Activated T-helper 17 cell treated with anti-CD3 and anti-CD28 coated beads, Interleukin-2, amount 50 U/mL, for 72 hours (primary cell): ENCODE measurements at places on chromosomes 4 and X.

GRCh38 chrX:85243761-85244449 lies at the start of the genes SATL1 and ZNF711:
TSS of gene SATL1 (minus strand) at chrX:85243779. CDS start at chrX:85108968, 134,811 bp downstream.
TSS of gene ZNF711 (plus strand) at chrX:85243991. CDS start at chrX:85247573, 3,582 bp downstream.
- peak; percentile 29 for ATAC-seq

DNA sequence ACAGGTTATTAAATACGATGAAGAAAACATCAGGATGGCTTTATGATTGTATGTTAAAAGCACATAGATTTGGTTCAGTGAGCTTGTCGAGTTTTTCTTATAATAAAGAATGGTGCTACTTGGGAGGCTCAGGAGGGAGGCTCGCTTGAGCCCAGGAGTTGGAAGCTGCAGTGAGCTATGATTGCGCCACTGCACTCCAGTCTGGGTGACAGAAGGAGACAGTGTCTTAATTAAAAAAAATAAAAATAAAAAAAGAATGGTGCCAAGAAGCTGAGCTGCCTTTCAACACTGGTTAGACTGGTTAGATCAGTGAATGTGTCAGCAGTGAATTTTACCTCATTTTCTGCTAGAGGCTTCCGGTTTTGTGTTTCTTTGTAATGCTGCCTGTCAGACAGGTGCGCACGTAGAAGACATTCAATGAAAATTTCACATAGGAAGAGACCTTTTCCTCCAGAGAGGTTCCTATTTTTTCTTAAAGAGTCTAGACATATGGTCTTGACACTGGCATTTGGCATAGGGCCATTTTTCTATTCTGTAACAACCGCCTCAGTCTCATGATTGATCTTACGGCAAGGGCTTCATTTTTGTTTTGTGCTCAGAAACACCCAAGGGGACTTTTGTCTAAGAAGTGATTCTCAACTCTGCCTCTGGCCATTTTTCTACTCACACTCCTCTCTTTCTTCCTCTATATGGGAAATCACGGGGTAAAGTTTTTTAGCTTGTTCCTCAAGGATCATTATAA lies 15.0 kb upstream of the ARSF start:
- no peak for ATAC-seq

- ATAC-seq = no peak
Observed at GRCh38 chr4:88010966-88011365, 3.5 kb downstream of the PKD2 start.

- ATAC-seq = no peak
Observed at GRCh38 chr4:137950286-137950685, 291.9 kb downstream of the SLC7A11 start.

DNA sequence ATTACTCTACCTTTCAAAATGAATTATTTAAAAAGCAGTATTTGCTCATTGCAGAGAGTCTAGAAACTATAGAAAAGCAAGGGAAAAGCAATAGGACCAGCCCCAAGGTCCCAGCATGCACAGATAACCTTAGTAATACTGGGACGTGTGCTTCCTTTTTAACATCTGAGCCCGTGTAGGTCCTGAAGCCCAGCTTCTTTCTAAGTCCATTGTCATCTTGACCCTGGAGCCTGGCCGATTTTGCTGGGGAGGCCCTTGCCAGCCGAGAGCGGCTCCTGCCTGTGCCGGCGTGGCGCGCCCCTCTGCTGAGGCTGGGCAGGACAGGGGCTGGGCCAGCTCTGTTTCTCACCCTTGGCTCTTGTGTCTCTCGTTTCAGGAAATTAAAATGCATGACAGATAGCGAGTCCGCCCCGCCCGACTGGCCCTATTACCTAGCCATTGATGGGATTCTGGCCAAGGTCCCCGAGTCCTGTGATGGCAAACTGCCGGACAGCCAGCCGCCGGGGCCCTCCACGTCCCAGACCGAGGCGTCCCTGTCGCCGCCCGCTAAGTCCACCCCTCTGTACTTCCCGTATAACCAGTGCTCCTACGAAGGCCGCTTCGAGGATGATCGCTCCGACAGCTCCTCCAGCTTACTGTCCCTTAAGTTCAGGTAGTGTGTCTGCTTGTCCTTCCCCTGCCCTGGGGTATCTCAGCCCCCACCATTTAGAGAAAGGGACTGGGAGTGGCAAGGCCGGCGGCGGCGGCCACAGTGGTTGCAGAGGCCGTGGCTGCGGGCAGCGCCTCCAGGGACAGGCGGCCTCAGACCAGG lies 4.1 kb downstream of the MSANTD1 start:
- ATAC-seq = no peak

DNA sequence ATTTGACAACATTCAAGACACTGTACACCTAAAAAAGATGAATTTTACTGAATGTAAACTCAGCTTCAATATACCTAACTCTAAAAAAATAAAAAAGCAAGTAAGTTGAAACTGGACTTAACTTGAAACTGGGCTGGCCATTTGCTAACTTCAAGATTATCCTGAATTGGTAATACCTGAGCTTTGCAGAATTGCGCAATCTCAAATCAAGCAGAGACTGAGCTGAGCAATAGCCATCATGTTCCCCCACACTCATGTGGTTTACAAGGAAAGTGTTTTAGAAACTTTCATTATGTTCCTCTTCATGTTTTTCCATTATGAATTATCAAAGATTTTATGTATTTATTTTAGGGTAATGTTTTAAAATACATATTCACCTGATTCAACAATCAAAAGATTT lies 38.7 kb downstream of the ANXA5 start:
- no peak for ATAC-seq

DNA sequence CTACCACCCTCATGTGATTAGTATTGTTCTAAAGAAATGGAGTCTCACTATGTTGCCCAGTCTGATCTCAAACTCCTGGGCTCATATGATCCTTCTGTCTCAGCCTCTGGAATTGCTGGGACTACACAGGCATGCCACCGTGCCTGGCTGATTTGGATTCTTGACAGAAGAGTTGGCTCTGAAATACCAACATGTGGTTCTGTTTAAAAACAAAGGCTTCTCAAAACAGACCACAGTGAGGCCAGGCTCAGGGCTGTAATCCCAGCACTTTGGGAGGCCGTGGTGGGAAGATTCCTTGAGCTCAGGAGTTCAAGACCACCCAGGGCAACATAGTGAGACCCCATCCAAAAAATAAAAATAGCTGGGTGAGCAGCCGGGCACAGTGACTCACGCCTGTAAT lies 126.7 kb downstream of the DHRSX start:
- ATAC-seq = no peak

GRCh38 chrX:13996650-13997049 lies 33.0 kb downstream of the GEMIN8 start:
- ATAC-seq = no peak

GRCh38 chrX:9133426-9133825 lies 99.5 kb upstream of the FAM9B start:
- ATAC-seq = no peak

DNA sequence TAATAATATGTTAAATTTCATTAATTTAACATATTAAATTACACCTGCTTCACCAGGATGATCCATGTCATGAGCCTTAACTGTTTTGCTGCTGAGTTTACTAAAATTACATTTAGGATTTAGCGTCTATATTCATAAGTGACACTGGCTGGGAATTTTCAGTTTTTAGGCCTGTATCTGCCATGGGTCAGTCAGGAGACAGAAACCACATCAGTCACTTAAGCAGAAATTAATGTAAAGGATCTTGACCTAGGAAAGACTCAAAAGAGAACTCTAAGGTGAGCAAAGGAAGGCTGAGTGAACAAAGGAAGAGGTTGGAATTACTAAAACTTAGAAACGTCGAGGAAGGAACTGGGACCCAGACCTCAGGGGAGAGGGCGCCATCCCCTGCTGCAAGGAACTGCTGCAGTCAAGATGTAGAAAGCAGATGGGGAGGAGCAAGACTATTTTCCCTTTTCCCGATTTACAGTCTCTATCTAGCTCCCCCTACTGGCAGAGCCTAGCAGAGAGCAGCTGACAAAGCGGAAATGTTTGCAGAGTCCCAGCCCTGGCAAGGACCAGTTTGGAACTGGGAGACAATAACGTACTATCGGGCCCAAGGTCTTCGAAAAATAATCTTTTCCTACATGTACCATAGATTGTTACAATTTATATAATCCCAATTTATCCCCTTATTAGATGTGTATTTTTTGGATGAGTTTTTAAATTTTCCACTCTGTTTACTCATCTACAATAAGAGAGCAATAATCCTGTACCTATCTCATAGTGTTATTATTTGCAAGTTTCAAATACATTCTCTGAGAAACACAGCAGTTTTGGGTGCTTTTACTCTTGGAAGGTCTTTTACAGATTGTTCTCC lies 22.6 kb upstream of the RBBP7 start:
- ATAC-seq = peak; percentile 69

DNA sequence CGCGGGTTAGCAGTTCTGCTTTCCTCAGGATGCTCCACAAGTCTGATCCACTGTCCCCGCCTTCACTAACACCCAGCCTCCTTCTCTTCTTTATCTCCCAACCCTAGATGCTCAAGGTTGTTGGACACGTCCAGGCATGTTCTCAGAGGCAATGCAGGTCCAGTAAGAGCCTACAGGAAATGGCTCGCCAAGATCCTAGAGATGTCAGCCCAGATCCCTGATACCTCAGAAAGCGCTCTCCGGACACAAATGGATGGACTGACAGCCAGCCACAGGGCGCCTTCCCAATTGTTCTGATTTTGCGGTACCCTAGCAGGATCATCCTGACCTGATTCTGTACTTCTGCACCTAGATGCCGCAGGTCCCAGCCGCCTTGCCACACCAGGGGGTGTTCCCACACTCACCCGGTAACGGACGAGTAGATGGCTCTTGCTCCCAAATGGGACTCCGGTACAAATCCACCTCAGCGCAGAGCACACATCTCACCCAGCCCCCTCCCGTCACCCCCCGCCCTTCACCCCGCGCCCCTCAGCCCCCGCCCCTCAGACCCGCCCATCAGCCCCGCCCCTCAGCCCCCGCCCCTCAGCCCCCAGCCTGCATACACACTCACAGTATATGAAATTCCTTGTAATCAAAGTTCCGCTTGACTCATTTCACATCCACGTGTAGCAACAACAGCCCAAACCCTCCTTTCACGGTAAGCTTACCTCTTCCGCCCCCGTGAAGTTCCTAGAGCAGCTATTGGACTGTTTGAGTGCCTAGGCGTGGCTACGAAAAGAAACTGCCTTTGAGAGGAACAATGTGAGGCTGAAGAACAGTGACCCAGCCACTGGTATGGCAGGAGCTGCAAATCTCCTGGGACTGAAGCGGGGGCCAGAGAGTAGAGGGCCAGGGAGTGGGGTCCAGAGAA lies at the start of gene EDA2R:
Gene EDA2R (minus strand): TSS at position 488 of the 910 bp plus-strand sequence. CDS start 23,058 bp downstream, outside the sequence.
- ATAC-seq = peak; percentile 93

GRCh38 chr4:2362266-2363055 lies 56.0 kb downstream of the ZFYVE28 start:
- no peak for ATAC-seq

DNA sequence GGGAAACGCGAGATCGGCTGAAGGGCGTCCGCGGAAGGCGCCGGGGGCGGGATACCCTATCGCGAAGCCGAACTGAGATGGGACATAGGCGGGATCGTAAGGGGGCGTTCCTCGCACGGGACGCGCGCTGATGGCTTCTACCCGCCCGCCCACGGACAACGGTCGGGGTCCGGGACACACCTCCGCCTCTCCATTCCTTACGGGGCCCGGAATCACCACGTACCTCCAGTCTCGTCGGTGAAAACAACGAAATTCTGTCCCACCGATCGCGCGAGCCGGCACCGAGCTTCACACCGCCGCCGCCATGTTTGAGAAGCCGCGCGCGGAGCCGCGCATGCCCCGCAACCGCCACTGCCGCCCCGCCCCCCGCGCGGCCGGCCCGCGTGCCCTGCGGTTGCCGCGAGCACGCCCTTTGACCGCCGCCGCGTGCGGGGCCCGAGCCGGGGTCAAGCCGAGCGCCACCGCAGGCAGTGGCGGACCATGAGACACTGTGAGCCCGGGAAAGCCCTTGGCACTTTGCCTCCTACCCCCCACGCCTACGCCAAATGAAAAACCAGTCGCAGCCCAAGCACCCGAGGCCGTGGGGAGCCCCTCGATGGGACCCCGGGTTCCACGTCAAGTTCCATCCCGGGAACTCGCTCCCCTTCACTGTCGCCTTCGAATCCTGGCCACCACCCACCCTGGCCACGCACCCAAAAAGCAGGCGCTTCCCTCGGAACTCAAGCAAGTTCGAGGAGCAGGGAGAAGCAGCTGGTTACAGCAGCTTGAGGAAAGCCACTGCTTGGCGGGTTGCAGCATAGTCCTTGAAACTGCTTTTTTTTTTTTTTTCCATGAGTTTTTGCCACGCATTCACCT lies at the start of gene SCML2:
Gene SCML2 (minus strand): TSS at position 320 of the 855 bp plus-strand sequence. CDS start 20,617 bp downstream, outside the sequence.
- peak; percentile 61 for ATAC-seq

DNA sequence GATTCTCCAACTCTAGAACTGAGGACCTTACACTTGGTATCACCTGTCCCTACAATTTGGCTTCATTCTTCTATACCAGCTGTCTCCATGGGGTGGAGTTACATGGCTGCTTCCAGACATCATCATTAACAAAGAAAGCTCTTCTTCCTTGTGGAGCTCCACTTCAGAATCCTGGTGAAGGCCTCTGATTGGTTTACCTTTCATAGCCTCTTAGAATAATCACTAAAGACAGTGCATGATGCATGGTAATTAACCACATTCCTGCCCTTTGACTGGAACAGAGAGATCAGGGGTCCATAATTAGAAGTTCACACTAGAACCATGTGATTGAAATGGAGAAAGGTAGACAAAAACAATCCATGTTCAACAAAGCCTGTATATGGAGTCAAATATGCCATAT lies 112.6 kb upstream of the ZNF827 start:
- no peak for ATAC-seq

DNA sequence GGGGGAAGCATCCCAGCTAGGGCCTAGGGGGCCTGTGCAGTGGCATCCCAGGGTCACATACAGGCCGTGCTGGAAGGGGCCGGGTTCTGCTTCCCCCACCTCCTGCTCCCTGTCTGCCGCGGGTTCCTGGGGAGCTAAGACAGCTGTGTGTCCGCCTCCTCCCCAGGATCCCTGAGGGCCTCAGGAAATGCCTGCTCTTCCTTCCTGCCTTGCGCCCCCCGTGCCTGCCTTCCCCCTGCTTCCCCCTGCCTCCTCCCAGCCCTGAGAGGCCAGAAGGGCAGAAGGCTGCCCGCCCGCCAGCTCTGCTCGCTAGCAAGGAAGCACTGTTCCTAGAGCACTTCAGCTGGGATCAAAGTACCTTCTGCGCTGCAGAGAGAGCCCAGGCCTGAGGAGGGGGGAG lies 2.9 kb upstream of the BGN start:
- ATAC-seq = no peak

GRCh38 chr4:87103086-87103485 lies 117.3 kb downstream of the KLHL8 start:
- ATAC-seq = peak; percentile 18

DNA sequence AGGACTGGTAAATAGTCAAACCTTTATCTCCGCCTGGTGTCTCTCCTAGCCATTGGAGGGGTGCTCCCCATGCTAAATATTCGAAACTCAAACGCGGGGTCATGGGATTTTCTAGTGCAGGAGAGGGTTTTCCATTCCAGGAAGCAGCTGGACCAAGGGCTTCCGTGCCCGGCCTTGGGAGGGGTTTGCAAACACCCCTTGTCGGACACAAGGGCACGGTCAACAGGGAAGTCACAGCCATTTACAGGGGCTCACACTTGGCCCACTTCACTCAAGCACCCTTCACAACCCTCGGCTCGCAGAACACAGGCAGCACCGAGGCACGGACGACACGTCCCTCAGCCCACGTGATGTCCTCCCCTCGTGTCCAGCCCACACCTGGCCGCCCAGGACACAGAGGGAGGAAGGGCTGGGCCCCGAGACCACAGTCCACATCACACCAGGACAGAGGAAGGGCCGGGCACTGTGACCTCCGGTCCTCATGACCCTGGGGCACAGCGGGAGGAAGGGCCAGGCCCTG lies 10.3 kb upstream of the PLCXD1 start:
- no peak for ATAC-seq

- no peak for ATAC-seq
Observed at GRCh38 chr4:154877110-154877760, 96.2 kb downstream of the RBM46 start.

- ATAC-seq = no peak
Observed at GRCh38 chr4:47838445-47838844, 578 bp upstream of the CORIN start.

GRCh38 chrX:150456466-150456865 lies 93.3 kb downstream of the MAMLD1 start:
- peak; percentile 44 for ATAC-seq
